ENCODE measurements at places on chromosomes 7 and 10.

GRCh38 chr7:112116894-112117293 is 89.3 kb downstream of the DOCK4 start:
- no peak for DNase-seq

DNA sequence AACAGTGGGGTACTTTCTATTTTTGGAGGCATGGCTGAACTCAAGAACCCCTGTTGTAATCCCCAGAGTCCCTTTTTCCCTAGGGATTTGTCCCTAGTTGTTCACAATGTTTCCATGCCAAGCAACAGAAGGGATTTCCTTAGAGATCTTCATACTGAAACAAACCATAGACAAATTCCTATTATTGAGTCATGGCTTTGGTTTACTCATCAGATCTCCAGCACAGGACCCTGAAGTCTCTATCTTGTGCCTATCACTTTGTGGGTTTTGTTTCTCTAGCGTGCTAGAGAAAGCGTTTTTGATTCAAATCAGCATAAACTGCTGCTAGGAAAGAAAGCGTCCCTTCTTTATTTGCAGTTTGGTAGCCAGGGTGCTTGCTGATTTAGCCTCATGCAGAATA is 165.0 kb downstream of the BAMBI start:
- DNase-seq, result peak; percentile 75

GRCh38 chr7:6346581-6346980 is 74.2 kb upstream of the CYTH3 start:
- no peak for DNase-seq

GRCh38 chr7:17369691-17370426 is 71.4 kb downstream of the AHR start:
- DNase-seq, result peak; percentile 94

GRCh38 chr7:102427019-102427405 is 6.4 kb upstream of the ORAI2 start:
- no peak for DNase-seq

DNA sequence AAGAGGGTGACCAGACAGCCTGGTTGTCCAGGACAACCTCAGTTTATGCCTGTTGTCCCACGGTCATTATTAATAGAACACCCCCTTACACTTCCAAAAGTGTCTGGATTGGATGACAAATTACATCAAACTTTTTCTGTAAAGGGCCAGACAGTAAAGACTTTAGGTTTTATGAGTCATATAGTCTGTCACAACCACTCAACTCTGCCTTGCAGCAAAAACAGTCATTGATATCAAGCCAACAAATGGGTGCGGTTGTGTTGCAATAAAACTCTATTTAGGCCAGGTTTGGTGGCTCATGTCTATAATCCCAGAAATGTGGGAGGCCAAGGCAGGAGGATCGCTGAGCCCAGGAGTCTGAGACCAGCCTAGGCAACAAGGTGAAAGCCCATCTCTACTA is 66.7 kb upstream of the ATP6V0A4 start:
- peak; percentile 79 for DNase-seq

GRCh38 chr10:75828413-75828812 is 397.0 kb downstream of the LRMDA start:
- no peak for DNase-seq

- DNase-seq, result peak; percentile 45
These were observed 19.1 kb downstream of the ATOH7 start for GRCh38 chr10:68212721-68213352.

DNA sequence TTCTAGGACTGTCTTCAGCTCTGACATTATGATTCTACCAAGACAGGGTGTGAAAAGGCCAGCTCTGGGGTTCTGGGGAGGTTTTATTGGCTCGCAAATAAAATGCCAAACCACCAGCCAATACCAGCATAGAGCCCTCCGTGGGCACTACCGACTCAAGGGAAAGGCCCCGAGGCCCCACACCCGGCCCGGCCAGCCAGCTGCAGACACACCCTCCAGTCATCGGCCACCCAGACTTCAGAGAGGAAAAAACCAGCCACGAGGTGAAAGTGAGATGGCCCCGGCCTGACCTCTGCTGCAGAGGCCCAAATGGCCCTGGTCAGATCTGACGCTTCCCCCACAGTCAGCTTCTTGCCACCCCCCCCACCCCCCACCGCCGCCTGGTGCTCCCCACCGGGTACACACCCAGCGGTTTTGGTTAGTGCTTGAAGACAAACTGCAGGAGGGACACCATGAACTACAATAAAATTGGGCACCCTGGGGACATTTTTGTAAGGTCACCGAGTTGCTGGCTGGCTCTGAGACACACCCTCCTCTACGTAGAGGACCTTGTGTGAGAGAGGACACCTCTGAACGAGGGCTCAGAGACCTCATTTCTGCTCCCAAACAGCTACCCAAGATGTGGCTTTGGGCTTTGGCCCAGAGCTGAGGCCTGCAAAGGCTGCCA is 79.9 kb downstream of the PRKAG2 start:
- no peak for DNase-seq

DNA sequence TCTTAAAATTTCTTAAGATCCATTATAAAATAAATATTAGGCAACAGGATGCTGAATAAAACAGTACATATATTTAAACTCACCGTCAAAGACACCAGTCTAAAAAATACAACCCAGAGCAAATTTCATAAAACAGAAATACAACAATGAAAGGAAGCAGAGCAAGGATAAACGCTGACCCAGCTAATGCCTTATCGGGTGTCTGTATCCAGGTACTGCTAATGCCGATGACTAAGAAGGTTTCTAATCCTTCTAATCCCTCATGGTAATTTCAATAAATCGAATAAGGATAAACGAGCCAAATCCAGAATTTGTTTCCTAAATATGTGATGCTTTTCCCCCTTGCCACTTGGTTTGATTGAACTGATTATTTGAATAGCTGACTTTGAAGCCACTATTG is 1.7 kb downstream of the HYCC1 start:
- no peak for DNase-seq

DNA sequence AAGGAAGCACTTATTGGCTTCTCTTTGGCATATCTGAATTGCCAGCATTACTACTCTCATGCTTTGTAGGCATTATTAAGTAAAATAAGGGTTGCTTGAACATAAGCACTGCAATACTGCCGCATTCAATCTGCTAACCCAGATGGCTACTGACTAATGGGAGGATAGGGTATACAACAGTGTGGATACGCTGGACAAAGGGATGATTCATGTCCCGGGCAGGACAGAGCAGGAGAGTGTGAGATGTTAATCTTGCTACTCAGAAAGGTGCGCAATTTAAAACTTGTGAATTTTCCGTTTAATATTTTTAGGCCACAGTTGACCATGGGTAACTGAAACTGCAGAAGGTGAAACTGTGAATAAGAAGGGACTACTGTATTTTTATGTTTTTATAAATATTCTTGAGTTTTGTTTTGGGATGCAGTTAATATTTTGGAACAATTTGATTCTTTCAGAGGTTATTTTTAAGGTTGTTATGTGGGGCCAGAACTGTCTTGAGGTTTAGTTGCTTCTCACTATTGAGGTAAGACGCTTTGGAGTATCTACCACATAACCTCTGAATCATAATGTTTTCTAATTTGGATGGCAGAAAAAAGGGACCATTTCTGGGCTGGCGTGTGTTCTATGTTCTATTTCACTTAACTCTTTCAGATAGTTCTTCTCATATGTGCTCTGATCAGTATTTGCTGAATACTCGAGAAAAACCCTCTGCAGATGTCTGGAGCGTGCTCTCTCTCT is 75.7 kb upstream of the SYPL1 start:
- no peak for DNase-seq

GRCh38 chr10:36636285-36636839 is 489.0 kb upstream of the ANKRD30A start:
- DNase-seq, result no peak

GRCh38 chr10:88401671-88402347 is 181.3 kb downstream of the RNLS start:
- peak; percentile 38 for DNase-seq

GRCh38 chr7:1542841-1543747 is 12.6 kb downstream of the MAFK start:
- no peak for DNase-seq

DNA sequence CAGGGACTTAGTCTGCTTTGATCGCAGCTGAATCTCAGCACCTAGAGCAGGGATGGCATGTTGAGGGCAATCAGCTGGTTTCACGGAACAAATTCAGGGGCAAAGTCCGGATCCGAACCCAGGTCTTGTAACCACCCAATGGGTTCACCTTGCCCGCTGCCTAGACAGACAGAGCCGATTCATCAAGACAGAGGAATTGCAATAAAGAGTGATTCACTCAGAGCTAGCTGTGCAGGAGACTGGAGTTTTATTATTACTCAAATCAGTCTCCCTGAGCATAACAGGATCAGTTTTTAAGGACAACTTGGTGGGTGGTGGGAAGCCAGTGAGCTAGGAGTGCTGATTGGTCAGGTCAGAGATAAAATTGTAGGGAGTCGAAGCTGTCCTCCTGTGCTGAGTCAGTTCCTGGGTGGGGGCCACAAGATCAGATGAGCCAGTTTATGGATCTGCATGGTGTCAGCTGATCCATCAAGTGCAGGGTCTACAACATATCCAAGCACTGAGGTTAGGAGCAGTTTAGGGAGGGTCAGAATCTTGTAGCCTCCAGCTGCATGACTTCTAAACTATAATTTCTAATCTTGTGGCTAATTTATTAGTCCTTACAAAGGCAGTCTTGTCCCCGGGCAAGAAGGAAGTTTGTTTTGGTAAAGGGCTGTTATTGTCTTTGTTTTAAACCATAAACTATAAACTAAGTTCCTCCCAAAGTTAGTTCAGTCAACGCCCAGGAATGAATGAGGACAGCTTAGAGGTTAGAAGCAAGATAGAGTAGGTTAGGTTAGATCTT is 43.5 kb upstream of the CHST3 start:
- no peak for DNase-seq

DNA sequence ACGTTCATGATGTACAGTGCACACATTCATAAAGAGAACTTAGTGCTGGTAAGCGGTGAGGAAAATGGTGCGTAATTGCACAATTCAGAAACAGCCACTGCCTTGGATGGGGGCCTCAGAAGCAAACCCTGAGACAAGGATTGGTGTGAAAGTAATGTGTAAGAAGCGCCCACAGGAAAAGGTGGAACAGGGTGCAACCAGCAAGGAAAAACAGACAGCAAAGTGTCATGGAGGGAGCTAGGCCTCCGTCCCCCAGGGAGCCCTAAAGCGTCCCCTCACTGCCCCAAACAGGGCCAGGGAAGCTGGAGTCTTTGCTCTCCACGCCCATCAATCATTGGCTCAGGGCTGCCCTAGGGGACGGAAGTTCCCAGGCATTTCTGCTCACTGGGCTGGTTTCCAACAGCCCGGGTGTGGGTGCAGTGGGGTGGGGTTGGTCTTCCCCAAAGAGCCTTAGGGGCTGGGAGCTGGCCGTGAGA is 9.6 kb upstream of the C10orf105 start:
- no peak for DNase-seq

DNA sequence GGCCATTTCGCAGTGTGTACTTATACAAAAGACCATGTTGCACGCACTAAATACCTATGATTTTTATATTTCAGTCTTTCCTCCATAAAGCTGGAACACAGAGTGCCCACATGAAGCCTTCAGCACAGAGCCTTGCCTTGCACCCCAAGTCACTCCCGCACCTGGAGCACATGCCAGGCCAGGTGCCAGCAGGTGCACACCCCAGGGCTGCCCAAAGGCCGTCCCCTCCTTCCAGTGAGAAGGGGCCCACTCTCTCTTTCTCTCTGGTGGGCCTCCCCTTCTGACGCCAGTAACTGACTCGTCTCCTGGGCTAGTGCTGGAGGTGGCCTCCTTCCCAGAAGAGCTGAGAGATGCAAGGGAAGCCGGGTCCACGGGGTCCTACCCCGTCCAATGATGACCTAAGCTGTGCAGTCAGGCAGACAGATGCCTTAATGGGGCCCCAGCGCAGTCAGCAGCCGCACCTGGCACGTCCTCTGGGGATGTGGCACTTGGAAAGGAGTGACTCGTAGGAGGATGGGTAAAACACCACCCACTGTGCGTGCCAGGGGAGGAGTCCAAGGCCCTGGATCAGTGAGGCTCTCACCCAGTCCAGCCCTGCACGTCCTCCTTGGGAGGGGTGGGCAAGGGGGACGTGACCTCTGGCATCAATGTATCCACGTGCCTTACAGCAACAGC is 17.7 kb upstream of the SHH start:
- no peak for DNase-seq

DNA sequence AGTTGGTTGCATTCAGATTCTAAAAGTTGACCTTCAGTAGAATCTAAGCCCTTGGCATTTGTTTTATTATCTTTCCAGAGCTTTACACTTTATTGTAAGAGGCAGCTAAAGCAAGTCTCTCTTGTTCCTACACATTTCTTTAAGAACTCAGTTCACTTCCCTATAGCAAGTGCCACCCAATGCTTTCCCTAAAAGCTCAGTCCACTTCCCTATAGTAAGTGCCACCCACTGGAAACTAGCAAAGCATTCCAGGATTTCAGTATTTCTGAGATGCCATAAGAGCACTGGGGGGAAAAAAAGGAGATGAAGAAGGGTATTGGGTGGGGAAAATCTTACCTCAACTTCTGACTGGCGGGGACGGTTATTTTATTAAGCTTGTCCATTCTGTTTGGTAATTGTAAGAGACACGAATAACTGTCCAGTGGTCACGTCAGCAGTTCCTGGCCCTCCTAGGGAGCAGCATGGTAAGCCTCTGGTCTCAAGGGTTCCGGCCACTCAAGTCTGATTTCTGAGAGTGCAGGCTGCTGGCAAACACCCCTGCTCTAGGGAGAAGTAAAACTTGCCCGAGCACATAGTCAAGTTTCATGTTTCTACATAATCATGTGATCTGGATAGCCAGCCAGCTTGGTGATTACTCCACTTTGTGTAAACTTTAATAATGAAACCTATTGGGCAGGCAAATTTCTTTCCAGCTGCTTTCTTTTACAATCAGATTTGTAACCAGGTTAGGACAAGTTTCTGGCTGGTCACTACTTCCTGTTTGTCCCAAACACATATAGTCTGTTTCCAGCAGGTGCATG is at the start of gene BLNK:
TSS of gene BLNK (minus strand) at position 554 of the 800 bp plus-strand sequence. CDS start at position 383, 171 bp downstream.
- DNase-seq, result peak; percentile 4

GRCh38 chr10:78170026-78170475 is 136.4 kb downstream of the RPS24 start:
- peak; percentile 50 for DNase-seq

GRCh38 chr7:136030867-136031318 is 53.7 kb upstream of the MTPN start:
- DNase-seq, result no peak

GRCh38 chr10:112213098-112213823 is 29.7 kb upstream of the GPAM start:
- DNase-seq, result no peak

DNA sequence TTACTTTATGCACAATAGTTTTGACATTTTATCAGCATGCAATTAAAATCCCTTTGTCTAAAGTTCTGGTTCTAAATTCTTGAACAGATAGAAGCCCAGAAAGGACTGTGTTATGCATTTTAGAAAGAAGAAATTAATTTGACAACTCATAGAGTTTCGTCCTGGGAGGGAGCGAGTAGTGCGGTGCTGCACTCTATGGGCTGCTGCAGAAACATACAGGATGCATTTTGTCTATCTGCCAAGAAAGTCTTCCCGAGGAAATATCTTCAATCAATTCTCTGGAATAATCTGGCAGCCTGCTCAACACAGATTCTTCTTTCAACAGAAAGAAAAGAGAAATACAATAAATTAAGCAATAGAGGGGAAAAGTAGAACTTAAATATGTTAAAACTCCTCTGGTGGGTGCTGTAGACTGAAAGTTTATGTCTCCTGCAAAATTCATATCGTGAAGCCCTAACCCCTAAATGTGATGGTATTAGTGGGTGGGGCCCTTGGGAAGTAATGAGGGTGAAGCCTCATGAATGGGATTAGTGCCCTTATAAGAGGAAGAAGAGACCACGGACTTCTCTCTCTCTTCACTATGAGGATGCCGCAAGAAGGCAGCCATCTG is 39.0 kb upstream of the IFRD1 start:
- DNase-seq, result peak; percentile 46

- peak; percentile 48 for DNase-seq
These were observed 365.2 kb upstream of the ZMIZ1 start for GRCh38 chr10:78703593-78703992.

GRCh38 chr7:120843109-120843508 is 14.8 kb downstream of the TSPAN12 start:
- peak; percentile 40 for DNase-seq

All from AG10803 (cell line).